ENCODE measurements at places on chromosomes 12 and 14.

GRCh38 chr12:6546016-6546415 lies 9.8 kb downstream of the IFFO1 start:
- H3K4me3 ChIP-seq: no peak overlapping the region
- no peak overlapping the region for H3K27ac ChIP-seq
- peaks cover 10% of the 10 kb centered on the region for H3K36me3 ChIP-seq
- DNase-seq: no peak
- H3K4me1 ChIP-seq: no peaks in the 10 kb centered on the region

DNA sequence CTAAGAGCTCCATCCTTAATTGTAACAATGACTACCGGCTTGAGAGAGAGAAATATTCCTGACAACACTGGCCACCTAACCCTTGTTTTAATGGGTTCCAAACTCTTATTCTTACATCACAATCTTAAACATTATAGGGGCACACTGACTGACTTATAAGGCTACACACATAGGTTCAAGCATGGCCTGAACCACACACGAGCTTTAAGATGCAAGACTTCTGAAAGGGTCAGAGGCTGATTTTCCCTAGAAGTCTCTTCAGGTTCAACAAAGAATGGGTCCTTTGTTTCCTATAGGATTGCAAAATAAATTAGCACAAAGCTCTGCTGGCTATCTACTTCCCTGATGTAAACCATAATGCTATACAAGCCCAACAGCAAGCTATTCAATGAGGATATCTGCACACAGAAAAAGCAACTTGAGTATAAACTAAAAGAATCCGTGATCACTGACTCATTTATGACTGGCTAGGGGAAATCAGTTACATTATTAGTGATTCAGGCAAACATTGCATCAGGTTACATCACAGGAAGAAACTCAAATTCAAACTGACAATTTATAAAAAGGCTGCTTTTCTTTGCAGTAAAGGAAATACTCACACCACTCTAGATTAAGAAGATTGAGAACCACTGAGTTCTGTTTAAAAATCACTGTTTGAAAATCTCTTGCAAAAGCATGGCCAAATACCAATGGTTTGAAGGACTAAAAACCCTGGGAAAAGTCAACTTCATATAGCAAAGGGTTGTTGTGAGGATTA lies 8.5 kb downstream of the BTG1 start:
- H3K4me1 ChIP-seq: peaks cover 13% of the 10 kb centered on the region
- H3K27me3 ChIP-seq: no peaks in the 10 kb centered on the region
- no peaks in the 10 kb centered on the region for H3K36me3 ChIP-seq
- H3K27ac ChIP-seq: peak overlapping the region; percentile 85
- no peak for DNase-seq

DNA sequence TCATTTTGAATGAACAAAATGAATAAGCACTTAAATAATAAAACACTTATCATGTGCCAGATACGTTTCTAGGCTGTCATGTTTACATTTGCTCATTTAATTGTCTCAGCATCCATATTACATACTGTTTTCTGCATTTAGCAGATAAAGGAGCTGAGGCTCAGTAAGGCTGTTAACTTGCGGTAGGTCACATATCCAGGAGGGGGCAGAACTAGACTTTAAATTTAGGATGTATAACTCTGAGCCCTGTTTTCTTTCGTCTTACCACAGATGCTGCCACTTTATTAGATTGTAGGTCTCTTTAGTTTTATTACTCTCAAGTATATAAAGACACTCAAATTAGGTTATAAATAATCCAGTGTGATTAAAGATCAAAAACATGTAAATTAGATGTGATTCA lies 17.7 kb downstream of the IRAK4 start:
- no peak overlapping the region for H3K27ac ChIP-seq
- no peak for DNase-seq
- H3K36me3 ChIP-seq: peaks cover 2% of the 10 kb centered on the region
- no peaks in the 10 kb centered on the region for H3K27me3 ChIP-seq

GRCh38 chr14:86540636-86541247 lies 1010.8 kb downstream of the FLRT2 start:
- no peak overlapping the region for H3K27ac ChIP-seq
- DNase-seq: no peak
- H3K4me3 ChIP-seq: no peak overlapping the region

DNA sequence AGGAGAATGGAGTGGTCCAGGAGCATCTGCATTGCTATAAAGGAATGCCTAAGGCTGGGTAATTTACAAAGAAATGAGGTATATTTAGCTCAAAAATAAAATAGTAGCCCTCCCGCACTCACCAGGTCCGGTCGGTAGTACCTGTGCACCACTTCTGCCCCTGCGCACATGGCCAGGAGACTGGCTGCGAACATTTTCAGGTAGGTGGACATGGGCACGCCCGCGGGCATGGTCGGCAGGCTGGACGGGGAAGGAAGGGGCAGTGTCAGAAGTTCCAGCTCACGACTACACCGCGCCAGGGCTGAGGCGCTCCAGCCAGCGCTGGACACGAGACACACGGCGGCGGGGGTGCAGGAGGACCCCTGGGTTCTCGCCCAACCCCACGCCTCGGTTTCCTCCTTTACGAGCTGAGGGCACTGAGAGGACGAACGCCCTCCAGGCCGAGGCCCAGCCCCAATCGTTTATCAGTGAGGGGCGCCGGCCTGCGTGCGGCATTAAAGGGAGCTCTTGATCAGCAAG lies 9.1 kb upstream of the TDG start:
- peaks cover 8% of the 10 kb centered on the region for H3K4me1 ChIP-seq
- H3K4me3 ChIP-seq: peak overlapping the region; percentile 80
- no peaks in the 10 kb centered on the region for H3K27me3 ChIP-seq
- no peak for DNase-seq
- peaks cover 13% of the 10 kb centered on the region for H3K36me3 ChIP-seq

DNA sequence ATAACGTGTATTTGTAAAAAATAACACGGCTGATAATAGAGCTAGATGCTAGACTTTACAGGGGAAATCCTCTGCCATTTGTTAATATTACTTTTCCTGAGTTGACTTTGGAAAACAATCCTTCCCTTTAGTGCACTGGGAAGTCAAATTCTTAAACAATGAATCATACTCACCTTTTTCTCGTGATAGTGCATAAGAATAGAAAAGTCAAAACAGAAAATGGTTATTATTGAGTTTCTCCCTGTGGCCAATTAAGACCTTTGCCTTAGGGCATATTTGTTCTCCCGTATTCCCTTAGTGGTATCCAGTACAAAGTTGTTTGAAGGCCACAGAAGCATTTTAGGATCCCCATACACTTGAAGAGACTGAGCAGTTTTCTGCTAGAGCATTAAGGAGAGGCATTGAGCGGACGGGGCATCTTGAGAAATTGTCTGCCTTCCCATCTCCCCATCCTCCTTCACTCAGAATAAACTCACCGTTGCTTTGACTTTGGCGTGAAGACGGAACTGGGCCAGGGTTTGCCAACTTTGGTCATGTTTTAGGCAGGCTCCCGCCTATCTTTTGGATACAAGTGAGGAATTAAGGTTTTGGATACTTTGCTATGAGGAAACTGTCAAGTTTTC lies 171.3 kb downstream of the TMTC2 start:
- H3K27me3 ChIP-seq: no peaks in the 10 kb centered on the region
- no peaks in the 10 kb centered on the region for H3K4me1 ChIP-seq
- DNase-seq: no peak
- H3K36me3 ChIP-seq: peaks cover 3% of the 10 kb centered on the region
- H3K4me3 ChIP-seq: no peak overlapping the region
- H3K27ac ChIP-seq: no peak overlapping the region

GRCh38 chr14:92135269-92135668 lies 13.5 kb downstream of the CPSF2 start:
- no peaks in the 10 kb centered on the region for H3K4me1 ChIP-seq
- DNase-seq: no peak
- no peaks in the 10 kb centered on the region for H3K36me3 ChIP-seq

DNA sequence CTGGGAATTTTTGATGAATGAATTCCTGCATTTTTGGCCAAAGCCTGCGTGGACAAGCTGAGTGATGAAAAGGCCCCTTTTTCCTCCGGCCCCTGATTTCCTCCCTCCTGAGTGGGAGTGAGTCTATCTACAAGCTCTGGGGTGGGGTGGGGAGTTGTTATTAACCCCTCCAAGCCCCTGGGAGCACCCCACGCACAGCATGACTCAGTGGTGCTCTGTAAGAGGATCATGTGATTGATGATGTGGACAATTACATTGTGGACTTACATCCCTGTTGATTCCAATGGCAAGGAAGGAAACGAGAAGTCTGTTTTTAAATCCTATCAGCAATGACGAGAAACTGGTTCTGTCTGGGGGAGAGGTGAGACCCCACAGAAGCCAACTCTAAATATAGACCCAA lies 5.1 kb upstream of the DLK1 start:
- no peaks in the 10 kb centered on the region for H3K36me3 ChIP-seq
- no peaks in the 10 kb centered on the region for H3K4me1 ChIP-seq
- H3K4me3 ChIP-seq: no peak overlapping the region
- no peak overlapping the region for H3K27ac ChIP-seq
- DNase-seq: no peak

GRCh38 chr12:25584596-25584995 lies 31.5 kb upstream of the LMNTD1 start:
- DNase-seq: no peak
- H3K27ac ChIP-seq: no peak overlapping the region
- H3K36me3 ChIP-seq: no peaks in the 10 kb centered on the region
- H3K4me3 ChIP-seq: no peak overlapping the region
- H3K27me3 ChIP-seq: no peaks in the 10 kb centered on the region
- no peaks in the 10 kb centered on the region for H3K4me1 ChIP-seq

GRCh38 chr12:123713823-123714585 lies 1.9 kb downstream of the ATP6V0A2 start:
- no peaks in the 10 kb centered on the region for H3K36me3 ChIP-seq
- peak overlapping the region; percentile 91 for H3K27ac ChIP-seq
- H3K27me3 ChIP-seq: no peaks in the 10 kb centered on the region
- H3K4me3 ChIP-seq: peak overlapping the region; percentile 84
- peaks cover 15% of the 10 kb centered on the region for H3K4me1 ChIP-seq

DNA sequence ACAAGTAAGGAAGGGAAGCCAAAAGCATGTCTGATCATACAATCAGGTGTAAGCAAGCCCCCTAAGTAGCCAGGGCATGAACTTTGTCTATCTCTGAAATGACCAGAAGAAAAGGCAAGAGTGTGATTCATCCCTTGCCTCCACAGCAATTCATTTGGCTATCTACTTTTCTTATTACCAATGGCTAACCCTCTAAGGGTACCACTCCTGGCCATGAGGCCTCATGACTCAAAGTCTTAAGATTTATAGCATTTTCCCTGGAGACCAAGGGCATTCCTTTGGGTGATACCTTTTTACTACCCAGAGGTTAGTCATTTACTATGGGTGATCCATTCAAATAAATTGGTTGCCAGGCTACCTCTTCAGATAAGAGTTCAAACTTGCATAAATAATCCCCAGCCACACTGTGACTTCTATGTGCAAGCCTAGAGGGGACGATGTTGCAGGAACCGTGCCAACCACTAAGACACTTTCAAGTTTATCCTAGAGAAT lies 1.5 kb upstream of the LGALS3 start:
- no peak overlapping the region for H3K27ac ChIP-seq
- no peaks in the 10 kb centered on the region for H3K36me3 ChIP-seq
- no peak overlapping the region for H3K4me3 ChIP-seq
- H3K27me3 ChIP-seq: no peaks in the 10 kb centered on the region

GRCh38 chr12:53290661-53291060 lies 4.7 kb upstream of the PFDN5 start:
- H3K4me3 ChIP-seq: no peak overlapping the region
- H3K27ac ChIP-seq: no peak overlapping the region
- DNase-seq: no peak
- peaks cover 19% of the 10 kb centered on the region for H3K36me3 ChIP-seq

- no peak overlapping the region for H3K4me3 ChIP-seq
- no peaks in the 10 kb centered on the region for H3K36me3 ChIP-seq
- no peaks in the 10 kb centered on the region for H3K27me3 ChIP-seq
- H3K27ac ChIP-seq: no peak overlapping the region
- no peak for DNase-seq
These were observed 254.7 kb downstream of the EGLN3 start for GRCh38 chr14:33696165-33696564.

DNA sequence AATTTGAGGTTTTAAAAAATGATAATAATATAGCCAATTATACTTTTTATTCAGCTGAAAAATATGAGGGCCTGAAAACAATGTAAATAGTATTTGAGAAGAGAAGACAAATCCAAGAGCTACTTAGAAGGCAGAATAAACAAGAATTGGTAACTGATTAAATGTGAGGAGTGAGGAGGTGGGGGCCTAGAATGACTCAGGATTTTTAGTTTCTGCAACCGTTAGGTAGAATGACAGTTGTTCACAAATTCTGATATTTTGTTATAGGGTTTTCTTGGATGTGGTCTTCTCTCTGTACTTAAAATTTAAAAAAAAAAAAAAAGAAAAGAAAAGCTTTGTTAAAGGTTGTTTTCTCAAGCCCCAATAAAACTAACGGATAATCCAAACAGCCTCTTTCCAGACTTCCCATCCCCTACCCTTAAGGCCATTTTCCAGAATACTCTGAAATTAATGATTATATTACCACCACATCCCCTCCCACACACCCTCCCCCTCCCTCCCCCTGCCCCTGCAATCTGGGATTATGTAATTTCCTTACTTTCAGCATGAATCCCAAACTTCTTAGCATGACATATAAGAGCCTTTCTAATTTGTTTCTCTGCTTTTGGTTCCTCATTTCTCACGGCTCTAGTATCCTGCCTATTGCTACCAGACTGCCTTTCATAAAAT lies 50.4 kb downstream of the LRP6 start:
- no peak overlapping the region for H3K4me3 ChIP-seq
- no peaks in the 10 kb centered on the region for H3K27me3 ChIP-seq
- H3K27ac ChIP-seq: no peak overlapping the region
- no peaks in the 10 kb centered on the region for H3K36me3 ChIP-seq
- DNase-seq: no peak

DNA sequence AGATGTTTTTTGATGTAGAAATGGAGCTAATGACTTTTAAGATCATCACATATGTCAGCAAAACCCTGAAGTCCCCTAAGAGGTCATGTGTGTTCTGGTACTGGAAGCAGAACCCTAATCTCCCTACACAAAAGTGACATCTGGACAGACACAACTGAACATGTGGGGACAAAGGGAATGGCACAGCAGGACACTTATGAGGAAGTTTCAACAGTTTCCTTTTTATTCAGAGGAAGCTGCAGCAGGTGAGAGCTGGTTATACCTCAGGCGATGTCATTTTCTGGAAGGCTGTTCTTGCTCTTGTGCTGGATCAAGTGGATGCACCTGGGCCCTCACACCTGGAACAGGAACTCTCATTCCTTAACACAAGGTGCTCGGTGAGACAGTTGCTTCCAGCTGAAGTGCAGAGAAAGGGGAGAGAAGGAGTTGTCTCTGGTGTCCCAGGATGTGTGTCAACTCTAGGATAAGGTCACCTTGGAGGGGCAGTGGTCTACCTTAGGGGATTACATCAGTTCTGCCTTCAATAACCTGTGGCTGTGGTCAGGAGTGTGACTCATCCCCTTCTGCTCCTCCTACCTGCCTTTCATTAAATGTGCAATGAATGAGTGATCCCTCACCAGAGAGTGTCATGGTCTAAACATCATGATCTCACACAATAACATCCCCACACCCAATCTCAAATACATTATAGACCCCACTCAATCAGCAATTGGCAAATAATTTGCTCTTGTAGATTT lies 463.4 kb downstream of the TMEM121 start:
- H3K27ac ChIP-seq: no peak overlapping the region
- DNase-seq: no peak
- H3K27me3 ChIP-seq: no peaks in the 10 kb centered on the region
- no peaks in the 10 kb centered on the region for H3K4me1 ChIP-seq
- H3K36me3 ChIP-seq: no peaks in the 10 kb centered on the region

GRCh38 chr14:92549859-92550230 lies 36.3 kb downstream of the RIN3 start:
- no peak overlapping the region for H3K27ac ChIP-seq
- H3K36me3 ChIP-seq: no peaks in the 10 kb centered on the region
- H3K27me3 ChIP-seq: no peaks in the 10 kb centered on the region
- H3K4me3 ChIP-seq: no peak overlapping the region

Data from GM12878 (cell line).